ENCODE measurements at places on chromosomes 16 and 17.

GRCh38 chr16:57133886-57134285 lies 41.5 kb downstream of the CPNE2 start:
- DNase-seq, result no peak

DNA sequence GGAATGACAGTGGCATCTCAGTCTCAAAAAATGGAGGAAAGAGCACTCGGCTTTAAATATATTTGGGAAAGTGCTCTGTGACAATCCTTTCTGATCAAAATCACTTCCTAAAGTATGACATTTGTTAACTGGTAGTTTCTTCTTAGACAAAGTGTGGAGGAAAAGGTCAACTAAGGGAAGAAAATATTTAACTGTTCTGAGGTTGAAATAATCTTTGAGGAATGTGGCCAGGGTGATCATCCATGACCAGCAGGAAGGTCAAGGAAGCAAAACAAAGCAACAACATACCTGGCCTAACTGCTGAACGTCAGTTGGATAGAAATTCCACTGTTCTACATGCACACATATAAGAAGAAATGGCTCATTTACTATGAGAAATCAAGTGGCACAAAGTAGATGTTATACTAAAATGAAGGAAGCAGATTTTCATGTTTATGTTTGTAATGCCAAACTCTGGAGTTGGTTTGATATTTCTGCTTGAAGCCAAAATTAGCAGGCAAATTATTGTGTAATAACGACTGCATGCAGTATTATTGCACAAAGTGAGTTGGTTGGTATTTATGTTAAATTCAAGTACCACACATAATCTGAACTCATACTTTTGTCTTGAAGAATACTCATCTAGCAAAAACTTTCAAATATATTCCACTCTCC lies 87.3 kb upstream of the CORO6 start:
- DNase-seq, result no peak

DNA sequence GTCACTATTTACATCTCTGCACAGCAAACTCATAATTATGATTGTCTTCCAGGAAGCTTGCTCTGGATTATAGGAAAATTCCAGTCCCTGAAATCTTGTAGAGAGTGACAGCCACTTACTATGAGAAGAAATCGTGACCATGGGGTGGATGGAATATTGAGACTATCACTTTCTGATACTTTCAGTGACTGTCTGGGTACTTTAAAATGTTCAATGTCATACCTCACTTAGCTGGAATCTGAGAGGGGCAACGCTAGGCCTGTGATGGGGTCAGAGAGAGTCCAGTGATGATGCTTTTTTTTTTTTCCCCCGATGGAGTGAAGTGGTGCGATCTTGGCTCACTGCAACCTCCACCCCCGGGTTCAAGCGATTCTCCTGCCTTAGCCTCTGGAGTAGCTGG lies 32.2 kb upstream of the RGS9 start:
- no peak for DNase-seq

GRCh38 chr17:8894202-8894671 lies 26.8 kb upstream of the PIK3R6 start:
- DNase-seq, result no peak

DNA sequence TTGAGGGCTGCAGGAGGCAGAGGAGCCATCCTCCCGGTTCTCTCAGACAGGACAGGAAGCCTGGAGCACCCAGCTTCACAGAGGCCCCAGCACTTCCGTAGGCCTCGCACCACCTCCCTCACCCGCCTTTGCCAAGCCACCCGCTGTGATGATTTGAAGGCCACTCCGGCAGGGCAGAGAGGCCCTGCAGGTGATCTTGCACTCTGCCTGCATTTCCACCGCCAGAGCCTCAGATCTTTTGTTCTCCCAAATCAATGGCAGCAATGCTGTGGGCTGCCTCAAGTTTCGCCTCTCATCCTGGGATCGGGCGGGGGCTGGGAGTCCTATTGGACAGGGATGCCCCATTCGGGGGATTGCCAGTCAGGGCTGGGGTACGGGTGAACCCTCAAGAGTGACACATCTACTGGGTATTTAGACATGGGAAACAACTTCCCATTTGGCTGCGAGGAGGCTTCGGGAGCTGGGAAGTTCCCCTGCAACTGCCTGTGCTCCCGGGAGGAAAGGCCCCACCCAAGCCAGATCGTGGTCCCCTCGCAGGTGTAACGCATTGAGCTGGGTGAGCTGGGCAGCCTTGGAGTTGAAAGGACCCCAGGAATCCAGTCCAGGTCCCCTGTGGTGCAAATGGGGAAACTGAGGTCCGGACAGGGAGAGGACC lies 34.8 kb upstream of the PEMT start:
- no peak for DNase-seq

- no peak for DNase-seq
Observed at GRCh38 chr16:11674818-11675560, 6.7 kb downstream of the SNN start.

DNA sequence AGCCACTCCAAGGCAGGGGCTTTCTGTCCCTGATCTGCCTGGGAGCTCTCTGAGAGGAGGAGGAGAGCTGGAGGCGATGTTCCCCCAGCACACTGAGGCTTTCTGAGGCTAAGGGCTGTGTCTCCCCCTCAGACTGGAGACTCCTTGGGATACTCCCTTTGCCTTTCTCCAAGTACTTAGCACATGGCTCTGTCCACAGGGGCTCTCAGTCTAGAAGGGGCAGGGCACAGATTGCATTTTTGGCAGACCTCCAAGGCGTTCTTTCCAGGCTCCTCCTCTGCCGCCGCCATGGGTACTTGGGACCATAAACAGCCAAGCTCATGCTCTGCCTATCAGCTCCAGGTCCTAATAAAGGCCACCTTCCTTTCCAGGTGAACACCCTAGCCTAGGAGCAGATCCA lies 1.8 kb upstream of the GIP start:
- no peak for DNase-seq

- no peak for DNase-seq
Observed at GRCh38 chr16:86059253-86060171, 160.6 kb downstream of the IRF8 start.

DNA sequence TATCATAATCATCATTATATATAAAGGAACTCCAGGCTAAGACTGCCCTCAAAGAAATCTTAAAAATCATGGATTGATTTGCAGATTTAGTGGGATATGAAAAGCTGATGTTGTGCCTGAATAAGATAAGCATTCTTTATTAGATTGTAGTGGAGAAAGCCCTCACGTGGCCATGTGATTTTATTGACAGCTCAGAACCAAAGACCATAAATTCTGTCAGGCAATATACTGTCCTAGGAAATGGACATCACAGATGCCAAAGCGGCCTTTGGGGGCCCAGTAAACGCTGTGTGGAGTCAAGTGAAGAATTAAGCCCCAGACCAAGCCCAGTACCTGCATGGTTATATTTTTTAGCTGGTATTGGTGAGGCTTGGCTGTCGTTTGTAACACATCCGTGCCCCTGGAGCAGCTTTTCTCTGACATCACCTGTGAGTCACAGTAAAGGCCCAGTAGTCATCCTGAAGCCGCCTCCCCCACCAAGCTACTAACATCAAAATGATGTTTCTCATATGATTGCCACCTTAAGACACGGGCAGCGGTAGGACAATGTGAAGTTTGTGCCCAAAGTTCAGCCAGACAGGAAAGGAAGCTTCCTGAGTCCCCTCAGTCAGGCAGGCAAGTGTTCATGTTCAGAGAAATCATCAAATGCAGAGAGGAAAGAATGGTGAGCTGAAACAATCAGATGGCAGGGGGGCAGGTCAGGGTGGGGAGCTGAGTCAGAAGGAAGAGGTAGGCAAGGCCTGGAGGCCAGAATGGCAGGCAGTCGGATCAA lies 209.4 kb downstream of the IRX3 start:
- DNase-seq, result no peak

DNA sequence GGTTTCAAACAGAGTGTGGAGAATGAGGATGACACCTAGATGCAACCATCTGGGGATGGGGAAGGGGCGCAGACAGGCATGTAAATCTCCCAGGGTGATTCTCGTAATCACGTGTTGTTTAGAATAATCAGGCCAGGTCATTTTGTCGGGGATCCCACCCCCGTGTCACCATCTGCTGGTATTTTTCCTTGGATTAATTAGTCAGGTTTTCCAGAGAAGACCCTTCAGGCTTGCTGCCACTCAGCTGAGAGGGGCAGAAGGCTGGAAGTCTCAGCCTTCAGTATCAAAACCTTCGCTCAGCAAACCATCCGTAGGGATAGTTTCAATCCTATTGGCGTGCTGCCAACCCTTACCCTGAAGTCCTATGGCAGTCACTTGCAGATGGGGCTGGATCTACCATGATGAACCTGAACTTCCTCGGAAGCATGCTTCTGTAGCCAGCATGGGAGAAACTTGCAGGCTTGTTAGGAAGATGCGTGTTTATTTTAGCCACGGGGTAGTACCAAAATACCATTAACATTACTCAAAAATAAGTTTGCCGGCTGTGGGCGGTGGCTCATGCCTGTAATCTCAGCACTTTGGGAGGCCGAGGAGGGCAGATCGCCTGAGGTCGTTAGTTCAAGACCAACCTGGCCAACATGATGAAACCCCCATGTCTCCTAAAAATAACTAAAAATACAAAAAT lies 7.5 kb upstream of the ADCY9 start:
- no peak for DNase-seq

- DNase-seq, result no peak
Observed at GRCh38 chr17:2398182-2398581, 2.7 kb downstream of the MNT start.

DNA sequence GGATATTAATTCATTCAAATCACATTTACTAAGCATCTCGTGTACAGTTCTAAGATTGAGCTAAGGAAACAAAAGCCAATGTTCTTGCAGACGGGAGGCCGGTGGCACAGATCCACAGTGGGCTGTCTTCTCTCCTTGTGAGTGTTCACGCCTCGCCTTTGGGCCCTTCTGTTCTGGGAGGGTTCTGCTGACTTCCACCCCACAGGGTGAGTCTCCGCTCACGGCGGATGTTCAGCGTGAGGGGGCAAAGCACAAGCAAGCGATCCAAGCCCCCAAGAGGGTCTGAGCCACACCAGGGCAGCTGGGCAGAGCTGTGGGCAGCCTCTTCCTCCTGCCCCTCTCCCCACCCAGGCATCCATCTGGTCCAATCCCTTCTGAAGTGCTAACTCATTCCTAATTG lies 84.3 kb upstream of the DOC2B start:
- DNase-seq, result no peak

DNA sequence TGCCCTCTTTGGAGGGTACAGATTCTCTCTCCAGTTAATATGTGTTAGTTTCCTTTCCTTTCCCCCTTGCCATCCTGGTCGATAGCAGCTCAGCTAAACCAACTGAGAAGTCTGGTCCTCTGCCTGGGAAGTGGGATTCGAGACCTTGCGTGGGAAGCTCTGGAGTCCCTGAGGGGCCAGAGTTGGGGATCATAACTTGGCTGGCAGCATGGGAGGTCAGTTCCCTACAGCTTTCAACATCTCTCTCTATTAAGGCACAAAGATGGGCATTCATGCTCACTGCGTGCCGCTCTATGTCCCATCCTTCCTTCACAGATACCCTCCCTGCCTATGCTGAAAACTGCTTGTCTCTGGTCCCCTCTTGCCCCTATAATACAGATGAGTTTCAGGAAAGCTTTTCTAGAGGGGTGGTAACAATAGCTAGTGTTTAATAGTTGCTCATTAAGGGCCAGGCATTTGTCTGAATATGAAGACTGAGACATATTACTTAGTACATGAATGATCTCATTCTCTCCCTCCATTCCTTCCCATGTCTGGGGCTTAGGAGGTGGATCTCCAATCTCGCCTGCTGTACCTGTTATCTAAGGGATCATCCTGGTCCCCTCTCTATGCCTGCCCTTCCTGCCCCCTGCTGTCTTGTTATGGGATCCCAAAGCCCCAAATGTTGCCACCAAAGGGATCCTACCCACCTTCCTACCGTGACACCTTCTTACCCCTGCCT lies 10.8 kb downstream of the THRA start:
- no peak for DNase-seq

DNA sequence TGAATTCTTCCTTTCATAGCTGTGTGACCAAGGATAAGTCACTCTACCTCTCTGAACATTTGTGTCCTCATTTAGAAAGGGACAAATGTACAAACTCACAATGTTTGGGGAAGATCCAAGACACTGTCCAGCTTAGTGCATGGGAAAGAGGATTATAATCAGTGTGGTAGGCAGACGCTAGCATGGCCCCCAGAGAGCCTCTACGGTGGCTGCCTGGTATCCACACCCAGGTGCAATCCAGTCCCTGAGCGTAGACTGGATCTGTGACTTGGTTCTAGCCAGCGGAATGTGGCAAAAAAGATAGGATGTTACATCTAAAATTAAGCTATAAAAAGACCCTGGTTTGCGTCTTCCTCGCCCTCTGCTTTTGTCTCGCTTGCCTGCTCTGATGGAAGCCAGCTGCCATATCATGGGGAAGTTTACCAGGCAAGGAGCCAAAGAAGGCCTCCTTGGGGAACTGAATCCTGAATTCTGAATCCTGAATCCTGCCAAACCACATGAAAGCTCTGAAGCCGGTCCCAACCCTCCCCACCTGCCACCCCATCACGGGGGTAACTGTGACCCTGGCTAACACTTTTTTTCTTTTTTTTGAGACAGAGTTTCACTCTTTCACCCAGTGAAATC lies 51.7 kb downstream of the PLXDC1 start:
- no peak for DNase-seq

GRCh38 chr16:54954220-54954619 lies 23.6 kb downstream of the IRX5 start:
- no peak for DNase-seq

- no peak for DNase-seq
Observed at GRCh38 chr16:86448306-86448890, 61.9 kb upstream of the FOXF1 start.

- no peak for DNase-seq
Observed at GRCh38 chr17:72654706-72655105, 437.8 kb downstream of the SLC39A11 start.

DNA sequence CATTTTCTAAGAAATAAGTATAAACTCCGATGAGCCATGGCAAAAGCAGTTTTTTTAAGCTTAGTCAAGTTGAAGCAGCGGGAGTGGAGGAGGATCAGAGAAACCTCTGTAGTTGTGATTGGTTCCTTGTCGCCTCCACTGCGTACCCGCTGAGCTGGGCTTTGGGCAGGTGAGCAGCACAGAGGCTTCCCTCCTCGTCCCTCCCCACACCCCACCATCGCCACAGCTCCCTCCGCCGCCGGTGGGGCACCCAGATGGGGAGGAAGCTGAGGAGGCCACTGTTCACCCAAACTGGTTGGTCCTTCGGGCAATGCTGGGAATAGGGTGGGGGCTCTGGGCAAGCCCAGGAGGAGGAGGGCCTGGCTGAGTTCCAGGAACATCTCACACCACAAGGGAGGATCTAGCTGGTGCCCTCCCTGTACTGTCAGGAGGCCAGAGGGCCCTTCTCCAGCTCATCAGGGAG lies 5.2 kb upstream of the MRPL38 start:
- DNase-seq, result no peak

DNA sequence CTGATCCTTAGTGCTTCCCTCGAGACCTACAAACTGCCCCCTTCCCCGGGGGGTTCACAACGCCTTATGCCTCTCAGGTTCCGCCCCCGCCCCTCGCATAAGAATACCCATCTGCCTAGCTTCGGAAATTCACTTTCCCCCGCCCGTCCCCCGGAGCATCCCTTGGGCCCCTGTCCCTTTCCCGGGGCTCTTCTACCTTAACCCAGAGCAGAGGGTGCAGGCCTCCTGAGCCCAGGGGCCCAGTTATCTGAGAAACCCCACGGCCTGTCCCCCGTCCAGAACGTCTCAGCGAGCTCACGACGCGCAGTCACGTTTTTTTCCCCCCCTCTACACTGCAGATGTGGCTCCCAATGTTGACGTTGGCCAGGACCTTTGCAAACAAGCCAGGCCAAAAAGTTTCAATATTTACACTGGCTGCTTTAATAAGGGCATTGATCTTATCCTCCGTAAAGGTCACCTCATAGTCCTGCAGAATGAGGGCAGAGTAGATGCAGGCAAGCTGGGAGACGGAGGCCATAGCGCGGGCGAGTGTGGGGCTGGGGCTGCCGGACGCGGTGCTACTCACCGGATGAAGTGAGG lies 1.4 kb upstream of the NBR1 start:
- no peak for DNase-seq

All from esophagus squamous epithelium (tissue), 5 donors.